Hematopoietic multipotent progenitor cell (in vitro differentiated cells): ENCODE measurements at places on chromosomes 12 and 14. TPM values are rescaled to one million over a fixed set of nuclear protein-coding genes. Genes with fewer than 3 reads are reported as not detected.

GRCh38 chr12:111409780-111410430 lies 4.2 kb downstream of the SH2B3 start:
- no peak for DNase-seq

DNA sequence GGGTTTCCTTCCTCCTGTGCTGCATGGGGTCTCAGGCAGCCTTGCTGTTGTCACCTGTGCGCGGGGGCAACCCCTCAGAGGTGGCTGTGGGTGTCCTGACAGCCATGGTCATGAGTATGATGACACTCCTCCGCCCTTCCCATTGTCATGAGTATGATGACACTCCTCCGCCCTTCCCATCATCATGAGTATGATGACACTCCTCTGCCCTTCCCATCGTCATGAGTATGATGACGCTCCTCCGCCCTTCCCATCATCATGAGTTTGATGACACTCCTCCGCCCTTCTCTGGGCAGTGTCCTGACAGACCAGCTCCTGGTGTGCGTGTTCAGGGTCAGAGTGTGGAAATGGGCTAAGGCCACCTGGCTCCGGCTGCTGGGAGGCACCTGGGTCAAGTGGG lies 40.0 kb downstream of the FBRSL1 start:
- no peak for DNase-seq

Gene GSKIP
- total RNA-seq: 8.6 TPM

GRCh38 chr12:106219043-106219442 lies 28.8 kb downstream of the CKAP4 start:
- no peak for DNase-seq

DNA sequence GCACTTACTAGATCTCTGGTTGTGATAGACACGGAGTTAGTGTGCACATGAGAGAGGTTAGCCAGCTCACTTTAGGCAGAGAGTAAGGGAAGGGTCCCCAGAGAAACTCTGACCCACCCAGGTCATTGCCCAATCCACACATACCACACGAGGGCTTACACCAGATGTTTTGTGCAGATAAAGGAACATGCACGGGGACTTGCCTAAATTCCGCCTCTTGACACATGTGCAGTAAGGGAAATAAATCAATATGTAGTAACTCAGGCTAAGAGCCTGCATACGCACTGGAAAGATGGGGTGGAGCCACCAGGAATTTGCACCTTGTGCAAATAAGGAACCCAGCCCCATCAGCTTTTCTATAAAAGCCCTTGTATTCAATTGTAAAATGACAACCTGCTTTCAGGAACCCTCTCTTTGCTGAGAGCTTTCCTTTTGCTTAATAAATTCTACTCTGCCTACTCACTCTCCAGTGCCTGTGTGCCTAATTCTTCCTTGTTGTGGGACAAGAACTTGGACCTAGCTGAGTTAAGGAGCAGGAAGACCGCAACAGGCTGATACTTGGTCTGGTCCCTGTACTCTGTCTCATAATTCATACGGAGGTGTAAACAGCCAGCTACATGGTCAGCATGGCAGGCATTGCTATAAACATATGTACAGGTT lies 120.2 kb downstream of the EMP1 start:
- DNase-seq: peak; percentile 24

DNA sequence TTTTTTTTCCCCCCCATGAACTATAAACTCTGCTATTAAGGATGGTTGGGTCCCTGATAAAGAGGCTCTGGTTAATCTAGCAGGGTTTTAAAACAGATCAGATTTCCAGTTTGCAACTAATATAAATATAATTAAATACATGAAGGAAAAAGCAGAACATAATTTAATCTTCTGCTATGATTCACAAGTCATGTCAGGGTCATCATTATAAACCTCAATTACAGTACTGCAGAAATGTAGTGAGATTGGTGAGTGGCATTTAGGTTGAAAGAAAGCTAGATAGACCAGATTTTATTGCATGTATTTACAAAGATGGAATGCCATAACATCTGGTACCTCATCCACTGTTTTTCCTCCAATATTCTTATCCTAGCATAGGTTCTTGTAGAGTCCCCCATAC lies 14.5 kb upstream of the RASSF8 start:
- DNase-seq: no peak

GRCh38 chr14:105748204-105748578 lies 221.8 kb downstream of the TMEM121 start:
- DNase-seq: no peak
